Stimulated activated CD4-positive, alpha-beta T cell treated with anti-CD3 and anti-CD28 coated beads, TNF-alpha, amount 100 ng/mL, for 4 hours (primary cell): ENCODE measurements at places on chromosomes 2 and 18.

DNA sequence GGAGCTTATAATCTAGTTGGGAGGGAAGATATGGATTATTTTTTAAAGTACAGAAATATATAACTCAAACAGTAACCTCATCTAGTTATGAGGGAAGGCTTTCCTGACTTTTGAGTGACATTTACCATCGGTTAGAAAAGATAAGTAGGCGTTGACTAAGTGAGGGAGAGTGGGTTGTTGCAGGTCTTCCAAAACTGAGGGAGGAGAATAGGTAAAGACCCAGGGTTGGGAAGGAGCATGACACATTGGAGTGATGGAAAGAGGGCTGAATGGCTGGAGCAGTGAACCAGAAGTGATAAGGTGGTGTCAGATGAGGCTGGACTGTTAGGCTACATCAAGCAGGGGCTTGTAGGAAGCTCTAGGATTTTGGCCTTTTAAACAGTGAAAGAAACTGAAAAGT, 10.6 kb upstream of the NUP35 start:
- DNase-seq, result no peak

GRCh38 chr2:213991453-213992108, 419.3 kb upstream of the VWC2L start:
- DNase-seq, result no peak

DNA sequence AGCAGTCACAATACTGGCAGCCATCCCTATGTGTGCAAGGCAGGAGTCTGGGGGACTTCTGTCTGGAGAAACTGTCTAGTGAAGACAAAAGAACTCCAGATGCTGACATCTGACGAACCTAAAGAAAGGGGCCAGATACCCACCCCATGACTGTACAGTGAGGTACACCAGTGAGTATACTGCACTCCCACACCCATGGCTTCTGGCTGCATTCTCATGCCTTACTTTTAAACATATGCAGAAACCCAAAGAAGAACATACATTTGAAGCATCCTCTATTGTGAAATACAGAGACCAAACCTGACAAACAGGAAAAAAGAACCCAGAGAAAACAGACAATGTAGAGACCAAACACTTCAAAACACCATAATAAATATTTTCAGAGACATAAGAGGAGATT, 102.2 kb downstream of the ACTR3 start:
- DNase-seq, result no peak

GRCh38 chr2:61420991-61421544, 49.8 kb downstream of the USP34 start:
- DNase-seq, result no peak

DNA sequence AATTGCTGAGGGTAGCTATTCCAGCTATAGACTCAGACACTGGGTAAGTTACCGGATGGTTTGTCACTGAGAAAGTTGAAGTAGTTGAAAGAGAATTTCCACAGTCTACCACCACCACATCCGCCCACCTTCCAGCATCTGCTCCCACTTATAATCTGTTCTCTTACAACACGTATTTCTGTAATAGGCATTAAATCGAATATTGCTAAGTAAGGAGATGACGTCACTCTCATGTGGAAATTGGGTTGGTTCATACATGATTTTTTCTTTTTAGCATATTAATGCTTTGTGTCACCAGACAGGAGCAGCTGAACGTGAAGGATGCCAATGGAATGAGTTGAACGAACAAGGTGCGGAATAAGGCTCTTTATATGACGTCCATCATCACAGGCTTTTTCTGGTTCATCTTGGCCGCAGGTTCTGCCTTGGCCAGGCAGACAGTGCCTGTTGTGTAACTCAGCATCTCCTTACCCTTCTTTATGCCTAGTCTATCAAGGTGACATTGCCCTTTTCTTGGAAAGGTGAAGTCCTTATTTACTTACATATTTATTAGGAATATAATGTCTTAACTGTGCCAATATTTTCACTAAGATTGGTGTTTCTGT, 45.9 kb downstream of the THUMPD2 start:
- no peak for DNase-seq

GRCh38 chr18:78754311-78755043, 225.1 kb upstream of the SALL3 start:
- no peak for DNase-seq

DNA sequence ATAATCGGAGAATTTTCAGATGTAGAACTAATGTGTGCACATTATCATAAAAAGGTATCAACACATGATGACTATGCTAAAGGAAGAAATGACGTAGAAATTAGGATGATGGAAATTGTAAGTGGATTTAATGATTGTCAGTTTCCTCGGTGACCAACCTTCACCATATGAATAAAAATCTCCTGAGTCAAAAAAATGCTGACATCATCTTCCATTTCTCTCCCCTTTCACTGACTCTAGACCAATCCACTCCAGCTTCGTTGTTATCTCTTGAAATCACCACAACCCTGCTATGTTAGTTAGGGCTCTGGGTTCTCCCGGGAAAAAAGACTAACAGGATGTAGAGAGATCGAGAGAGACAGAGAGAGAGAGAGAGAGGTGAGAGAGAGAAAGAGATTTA, 204.8 kb upstream of the KYNU start:
- DNase-seq, result no peak

GRCh38 chr2:191385416-191386160, 140.4 kb downstream of the MYO1B start:
- no peak for DNase-seq
